ENCODE measurements at places on chromosomes 13 and 19.

- DNase-seq, result no peak
Observed at GRCh38 chr13:19967621-19968020, 9.1 kb downstream of the ZMYM2 start.

DNA sequence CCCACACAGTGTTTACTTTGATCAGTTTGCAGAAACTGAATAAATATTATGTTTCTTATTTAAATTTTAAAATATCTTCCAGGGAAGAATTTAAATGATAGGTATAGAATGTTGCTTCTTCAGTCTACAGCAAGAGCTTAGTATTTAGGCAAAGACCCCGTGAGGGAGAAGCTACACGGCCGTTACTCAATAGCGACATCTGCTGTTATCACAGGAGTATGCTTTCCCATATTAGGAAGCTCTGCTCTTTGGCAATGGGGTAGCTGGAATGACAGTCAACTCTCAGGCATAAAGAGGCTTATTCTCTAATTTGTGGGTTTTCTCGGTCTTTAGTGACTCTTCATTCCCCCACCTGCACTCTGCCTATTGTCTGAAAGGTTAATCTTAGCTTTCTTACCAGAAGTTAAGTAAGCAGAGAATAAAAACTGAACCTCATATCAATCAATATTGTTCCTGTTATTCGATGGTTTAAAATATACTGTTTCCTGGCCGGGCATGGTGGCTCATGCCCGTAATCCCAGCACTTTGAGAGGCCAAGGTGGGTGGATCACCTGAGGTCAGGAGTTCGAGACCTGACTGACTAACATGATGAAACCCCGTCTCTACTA lies 13.2 kb upstream of the LHFPL6 start:
- no peak for DNase-seq

DNA sequence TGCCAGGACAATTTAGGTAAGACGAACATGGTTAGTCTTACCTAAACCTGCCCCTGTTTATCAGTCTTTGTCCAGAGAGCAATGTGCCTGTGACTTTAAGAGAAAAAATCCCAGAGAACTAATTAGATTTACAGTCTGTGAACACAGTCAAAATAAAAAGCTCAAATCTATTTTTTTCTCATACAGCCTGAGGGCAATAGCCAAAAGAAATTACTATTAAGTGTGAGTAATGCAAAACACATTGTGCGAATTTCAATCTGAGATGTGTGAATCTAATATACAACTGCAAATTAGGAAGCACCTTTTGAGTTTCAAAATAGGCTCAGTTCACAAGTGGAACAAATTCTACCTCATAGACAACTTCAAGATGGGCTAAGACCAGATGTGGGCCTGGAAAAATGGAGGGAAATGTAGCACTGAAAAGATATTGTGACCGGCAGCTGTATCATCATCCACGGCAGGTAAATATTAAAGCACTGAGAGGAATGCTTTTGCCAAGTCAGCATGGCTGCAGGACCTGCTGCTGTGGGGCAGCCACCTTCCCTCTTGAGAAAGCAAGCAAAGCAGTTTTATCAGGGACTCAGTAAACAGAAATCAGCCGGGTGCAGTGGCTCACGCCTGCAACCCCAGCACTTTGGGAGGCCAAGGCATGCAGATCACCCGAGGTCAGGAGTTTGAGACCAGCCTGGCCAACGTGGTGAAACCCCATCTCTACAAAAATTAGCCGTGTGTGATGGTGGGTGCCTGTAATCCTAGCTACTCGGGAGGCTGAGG lies 114.8 kb downstream of the KATNAL1 start:
- no peak for DNase-seq

- DNase-seq, result peak; percentile 47
Observed at GRCh38 chr19:45771311-45771933, 2.4 kb upstream of the SIX5 start.

GRCh38 chr19:38731654-38732301 lies 12.5 kb downstream of the CAPN12 start:
- peak; percentile 81 for DNase-seq

DNA sequence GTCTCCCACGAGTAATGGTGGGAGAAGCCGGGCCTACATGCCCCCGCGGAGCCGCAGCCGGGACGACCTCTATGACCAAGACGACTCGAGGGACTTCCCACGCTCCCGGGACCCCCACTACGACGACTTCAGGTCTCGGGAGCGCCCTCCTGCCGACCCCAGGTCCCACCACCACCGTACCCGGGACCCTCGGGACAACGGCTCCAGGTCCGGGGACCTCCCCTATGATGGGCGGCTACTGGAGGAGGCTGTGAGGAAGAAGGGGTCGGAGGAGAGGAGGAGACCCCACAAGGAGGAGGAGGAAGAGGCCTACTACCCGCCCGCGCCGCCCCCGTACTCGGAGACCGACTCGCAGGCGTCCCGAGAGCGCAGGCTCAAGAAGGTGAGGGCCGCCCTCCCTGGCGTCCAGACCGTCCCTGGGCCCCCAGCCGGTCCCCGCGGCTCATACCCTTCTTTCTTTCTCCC lies 1.4 kb upstream of the USF2 start:
- peak; percentile 63 for DNase-seq

DNA sequence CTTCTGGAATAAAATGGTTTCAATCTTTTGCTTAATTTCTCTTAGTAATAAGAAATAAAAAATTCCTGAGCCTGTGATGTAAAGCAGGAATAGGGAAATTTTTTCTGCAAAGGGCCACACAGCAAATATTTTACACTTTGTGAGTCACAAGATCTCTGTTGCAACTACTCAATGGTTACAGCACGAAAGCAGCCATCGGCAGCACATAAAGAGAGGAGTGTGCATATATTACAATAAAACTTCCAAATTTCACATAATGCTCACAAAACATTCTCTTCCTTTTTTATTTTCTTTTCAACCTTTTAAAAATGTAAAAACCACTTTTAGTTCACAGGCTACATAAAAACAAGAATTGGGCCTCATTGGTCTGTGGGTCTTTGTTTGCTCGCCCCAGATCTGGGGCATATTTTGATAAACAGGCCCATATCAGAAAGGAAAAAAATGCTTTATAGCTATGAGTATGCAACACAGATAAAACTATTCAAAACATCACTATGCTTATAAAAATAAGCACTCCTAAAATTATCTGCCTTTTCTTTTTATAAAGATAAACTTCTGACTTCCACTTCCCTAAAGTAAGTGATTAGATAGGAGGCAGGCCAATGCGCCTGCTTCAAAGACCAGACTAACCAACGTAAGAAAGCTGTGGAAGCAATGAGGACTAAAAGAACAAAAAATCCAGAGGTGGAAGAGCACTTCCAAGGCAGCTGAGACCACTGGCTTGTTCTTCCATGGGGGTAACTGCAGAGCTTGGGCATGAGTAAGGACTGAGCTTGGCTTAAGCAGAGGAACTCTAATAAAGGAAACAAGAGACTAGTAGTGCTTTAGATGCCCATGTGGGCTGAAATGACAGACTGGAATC lies 26.5 kb downstream of the MYCBP2 start:
- no peak for DNase-seq

DNA sequence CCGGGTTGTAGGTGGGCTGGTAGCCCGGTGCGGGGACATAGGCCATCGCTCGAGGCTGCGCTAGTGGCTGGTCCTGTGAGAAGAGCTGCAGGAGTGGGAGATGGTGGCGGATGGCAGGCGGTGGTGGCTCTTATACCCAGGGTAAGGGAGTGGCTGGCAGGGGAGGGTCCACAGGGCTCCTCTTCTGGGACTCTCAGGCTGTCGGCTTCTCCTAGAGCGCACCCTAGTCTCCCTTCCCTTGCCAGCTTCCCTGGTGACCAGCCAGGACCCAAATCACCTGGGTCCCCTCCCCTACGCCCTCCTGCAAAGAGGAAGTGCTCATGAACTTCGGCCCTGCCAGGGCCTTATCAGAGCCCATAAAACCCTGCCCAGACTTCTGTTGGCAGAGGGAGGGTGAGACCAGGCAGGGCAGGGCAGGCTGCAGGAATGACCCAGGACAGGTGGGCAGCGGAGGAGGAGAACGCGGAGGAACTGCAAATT lies at the start of gene LGALS4:
Gene LGALS4 (minus strand): TSS at position 105 of the 480 bp plus-strand sequence. CDS start 59 bp downstream, at position 46.
- peak; percentile 86 for DNase-seq

DNA sequence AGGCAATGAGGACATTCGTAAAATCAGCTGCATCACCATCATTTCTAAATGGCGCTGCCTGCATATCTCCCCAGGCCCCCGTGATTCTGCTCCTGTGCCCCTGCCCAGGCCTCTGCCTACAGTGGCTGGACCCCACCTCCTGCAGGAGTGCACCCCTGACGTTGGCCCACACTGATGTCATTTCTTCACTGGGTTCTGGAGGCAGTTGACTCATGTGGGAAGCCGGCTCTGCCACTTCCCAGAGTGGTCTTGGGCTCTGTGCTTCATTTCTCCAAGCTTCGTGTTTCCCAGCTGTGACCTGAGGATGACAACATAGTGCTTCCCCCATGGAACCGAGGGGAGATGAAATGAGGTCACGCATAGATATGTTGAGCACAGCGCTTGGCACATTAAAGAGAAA lies 19.9 kb downstream of the CCNE1 start:
- no peak for DNase-seq

DNA sequence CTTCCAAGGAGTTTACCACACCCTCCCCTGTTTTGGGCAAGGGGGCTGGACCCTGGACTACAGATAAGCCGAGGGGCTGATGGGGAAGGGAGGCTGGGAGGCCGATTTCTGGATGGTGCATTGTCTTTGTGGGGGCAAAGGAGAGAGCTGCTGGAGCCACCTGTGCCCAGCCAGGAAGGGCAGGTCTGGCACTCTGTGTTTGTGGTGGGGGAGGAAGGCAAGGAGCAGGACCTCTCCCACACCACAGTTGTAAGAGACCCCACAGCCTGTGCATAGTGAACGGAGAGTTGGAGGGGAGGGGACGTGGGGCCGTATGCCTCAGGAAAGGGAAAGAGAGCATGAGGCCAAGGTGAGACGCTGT lies 16.0 kb upstream of the PRR19 start:
- no peak for DNase-seq

DNA sequence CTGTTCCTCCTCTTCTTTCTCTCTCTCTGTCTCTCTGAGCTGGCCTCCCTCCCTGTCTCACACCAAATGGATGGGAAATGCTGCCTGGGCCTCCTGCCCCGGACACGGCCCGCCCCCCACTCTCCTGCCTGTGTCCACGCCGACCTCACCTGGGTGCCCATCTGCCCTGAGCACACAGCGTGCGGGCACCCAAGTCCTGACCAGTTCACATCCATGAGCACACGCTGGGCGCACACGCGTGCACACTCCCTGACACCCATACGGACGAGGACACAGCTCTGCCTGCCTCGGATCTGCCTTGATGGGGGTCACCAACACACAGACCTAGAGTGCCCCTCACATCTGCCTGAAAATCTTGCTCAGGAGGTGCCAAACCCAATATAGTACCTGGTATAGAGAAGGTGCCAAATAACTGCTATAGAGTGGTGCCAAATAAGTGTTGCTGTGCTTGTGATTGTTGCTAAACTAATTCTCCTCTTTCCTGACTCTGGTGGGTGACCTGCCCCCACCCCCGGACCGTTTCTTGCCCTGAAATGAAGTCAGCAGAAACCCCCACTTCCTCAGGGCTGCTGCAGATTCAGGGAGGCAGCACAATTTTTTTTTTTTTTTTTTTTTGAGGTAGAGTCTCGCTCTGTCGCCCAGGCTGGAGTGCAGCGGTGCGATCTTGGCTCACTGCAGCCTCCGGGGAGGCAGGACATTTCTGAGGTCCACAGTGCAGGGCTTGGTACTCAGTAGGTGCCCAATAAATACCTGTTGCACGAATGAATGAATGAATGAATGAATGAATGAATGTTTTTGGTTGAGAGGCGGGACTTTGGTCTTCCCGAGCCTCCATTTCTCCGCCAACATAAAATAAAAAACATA lies 4.6 kb downstream of the NFIC start:
- no peak for DNase-seq

- no peak for DNase-seq
Observed at GRCh38 chr19:51146751-51147150, 4.7 kb downstream of the SIGLEC7 start.

DNA sequence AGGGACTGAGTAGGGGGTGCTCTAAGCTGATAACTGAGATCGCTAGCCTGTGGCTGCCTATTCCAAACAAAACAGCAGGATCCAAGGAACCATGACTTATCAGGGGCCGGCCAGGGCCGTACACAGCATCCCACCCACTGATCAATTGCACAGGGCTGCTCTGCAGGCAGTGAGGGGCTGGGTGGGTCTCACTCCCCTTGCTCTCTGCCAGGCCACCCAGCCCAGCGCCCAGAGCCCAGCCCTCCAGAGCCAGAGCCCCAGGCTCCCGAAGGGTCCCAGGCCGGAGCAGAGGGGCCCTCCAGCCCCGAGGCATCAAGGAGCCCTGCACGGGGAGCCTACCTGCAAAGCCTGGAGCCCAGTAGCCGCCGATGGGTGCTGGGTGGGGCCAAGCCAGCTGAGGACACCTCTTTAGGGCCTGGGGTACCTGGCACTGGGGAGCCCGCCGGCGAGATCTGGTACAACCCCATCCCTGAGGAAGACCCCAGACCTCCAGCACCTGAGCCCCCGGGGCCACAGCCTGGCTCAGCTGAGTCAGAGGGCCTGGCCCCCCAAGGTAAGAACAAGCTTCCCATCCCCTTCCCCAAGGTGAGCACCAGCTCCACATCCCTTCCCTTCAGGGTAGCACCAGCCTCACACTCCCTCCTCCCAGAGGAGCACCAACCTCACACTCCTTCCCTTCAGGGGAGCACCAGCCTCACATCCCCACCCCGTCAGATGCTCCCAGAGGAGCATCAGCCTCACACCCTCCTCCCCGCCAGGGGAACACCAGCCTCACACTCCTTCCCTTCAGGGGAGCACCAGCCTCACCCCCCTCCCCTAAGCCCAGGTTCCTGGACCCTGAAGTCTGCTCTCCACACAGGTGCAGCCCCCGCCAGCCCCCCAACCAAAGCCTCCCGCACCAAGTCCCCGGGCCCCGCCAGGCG lies 1.9 kb downstream of the SYDE1 start:
- DNase-seq, result no peak

DNA sequence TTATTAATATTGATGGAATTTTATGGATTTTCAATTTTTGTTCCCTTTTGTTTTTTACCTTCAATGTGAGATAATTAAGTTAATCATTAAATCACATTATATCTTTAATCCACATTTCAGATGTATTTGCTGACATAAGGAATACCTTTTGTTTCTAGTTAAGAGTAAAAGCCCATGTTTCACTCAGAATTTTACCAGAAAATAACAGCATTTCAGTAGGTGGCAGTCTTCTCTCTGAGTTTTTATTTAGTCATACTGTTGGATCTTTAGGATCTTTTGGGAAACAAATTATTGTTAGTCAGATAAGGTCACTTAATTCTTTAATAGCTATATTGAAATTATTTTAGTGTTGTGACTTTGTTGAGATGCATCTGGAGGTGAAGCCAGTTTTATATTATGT lies 67.9 kb downstream of the NDFIP2 start:
- DNase-seq, result no peak

- no peak for DNase-seq
Observed at GRCh38 chr19:22526661-22527272, 104.6 kb upstream of the ZNF98 start.

Data from left colon (tissue), 2 donors.